ENCODE measurements at places on chromosomes 7 and 10.

DNA sequence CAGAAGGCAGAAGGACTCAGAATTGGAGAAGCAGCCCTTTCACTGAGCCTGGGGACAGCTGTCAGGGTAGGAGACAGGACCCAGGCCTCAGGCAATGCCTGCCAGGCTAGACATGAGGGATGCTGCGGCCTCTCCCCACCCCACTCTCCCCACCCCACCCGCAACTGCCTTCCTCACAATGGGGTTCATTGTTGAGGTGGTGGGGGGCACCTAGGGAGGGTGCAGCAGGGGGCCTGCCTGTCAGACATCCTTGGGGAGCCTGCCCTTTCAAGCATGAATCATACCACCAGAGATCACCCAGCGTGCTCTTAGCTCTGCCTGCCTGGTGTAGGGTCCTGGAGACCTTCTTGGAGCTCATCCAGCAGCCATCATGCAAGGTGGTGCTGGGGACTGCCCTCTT, at the start of gene C10orf62:
Gene C10orf62 (plus strand): TSS at position 243 of the 400 bp plus-strand sequence. CDS start 177 bp downstream, outside the sequence.
- DNase-seq, result no peak

- no peak for DNase-seq
These were observed 242.5 kb downstream of the ELMO1 start for GRCh38 chr7:37206192-37206591.

GRCh38 chr10:68222391-68222790, 9.5 kb downstream of the ATOH7 start:
- DNase-seq, result no peak

GRCh38 chr7:128322040-128322643, 21.6 kb downstream of the RBM28 start:
- no peak for DNase-seq

Measured in sigmoid colon (tissue), 7 donors.